ENCODE measurements at places on chromosomes 16 and 17. TPM values are rescaled to one million over a fixed set of nuclear protein-coding genes. Genes with fewer than 3 reads are reported as not detected.

The RNF222 gene
- not detected for total RNA-seq

The KRTAP4-9 gene
- total RNA-seq: not detected

The FZD2 gene
- not detected for total RNA-seq

The ZG16 gene
- total RNA-seq: not detected

The C17orf78 gene
- total RNA-seq: not detected

The NOS2 gene
- not detected for total RNA-seq

The TP53TG3B gene
- total RNA-seq: not detected

DNA sequence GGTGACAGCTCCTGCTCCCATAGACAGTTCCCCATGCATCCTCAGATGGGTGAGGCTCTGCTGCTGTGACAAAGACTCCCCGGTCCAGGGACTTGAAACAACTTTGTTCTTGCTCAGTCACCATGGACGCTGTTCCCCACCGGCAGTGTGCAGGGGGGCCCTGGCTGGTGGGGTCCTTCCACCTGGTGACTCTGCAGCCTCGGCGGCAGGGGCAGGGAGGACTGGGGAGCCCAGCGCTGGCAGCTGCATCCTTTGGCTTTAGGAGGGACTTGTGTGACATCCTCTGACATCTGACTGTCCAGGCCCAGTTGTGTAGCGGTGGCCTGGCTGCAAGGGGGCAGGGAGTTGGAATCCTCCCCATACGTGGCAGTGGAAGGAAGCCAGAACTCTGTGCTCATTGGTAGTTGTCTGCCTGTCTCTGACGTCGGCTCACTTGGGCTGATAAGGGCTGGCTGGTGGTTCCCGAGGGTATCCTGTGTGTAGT, 107.3 kb downstream of the CMIP start:
- no peak for DNase-seq

DNA sequence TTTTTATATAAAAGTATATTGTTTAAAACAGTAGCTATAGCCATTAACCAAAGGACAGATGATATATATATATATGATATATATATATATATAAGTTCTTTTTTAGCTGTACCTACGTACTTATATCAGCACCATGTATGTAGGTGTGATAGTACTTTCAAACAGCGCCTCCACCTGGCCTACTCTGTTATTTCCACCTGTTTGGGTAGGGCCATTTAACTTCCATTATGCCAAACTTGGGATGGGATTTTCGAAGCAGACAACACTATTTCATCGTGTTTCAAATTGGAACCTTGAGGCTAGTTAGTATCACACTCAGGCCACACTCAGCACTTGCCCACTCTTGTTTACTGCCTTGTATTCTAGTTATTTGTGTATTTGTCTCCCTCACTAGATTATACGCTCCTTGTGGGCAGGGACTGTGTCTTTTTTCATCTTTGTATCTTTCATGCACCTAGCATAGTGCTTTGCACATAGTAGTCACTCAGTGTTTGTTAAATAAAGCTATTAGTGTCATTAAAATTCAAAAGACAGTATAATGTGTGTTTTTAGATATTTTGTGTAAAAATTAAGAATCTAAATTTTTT, 11.8 kb upstream of the CLTC start:
- no peak for DNase-seq

DNA sequence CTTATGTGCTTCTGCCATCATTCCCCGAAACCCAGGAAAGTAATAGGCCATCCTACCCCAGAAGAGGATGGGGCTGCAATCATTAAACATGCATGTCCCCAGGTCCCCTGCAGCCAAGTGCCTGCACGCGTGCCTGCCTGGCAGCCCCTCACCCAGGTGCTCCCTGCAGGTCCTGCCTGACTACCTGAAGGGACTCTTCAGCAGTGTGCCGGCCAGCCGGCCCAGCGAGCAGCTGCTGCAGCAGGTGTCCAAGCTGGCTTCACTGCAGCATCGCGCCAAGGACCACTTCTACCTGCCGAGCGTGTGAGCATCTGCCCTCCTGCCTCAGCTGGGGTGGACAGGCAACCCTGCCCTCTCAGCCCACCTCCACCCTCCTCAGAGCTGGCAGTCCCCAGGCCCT, 16.2 kb upstream of the ALKBH5 start:
- DNase-seq: no peak

GRCh38 chr17:74749279-74750038, 1.0 kb downstream of the NHERF1 start:
- peak; percentile 25 for DNase-seq

- no peak for DNase-seq
Observed at GRCh38 chr16:17467923-17468540, 2.7 kb downstream of the XYLT1 start.

DNA sequence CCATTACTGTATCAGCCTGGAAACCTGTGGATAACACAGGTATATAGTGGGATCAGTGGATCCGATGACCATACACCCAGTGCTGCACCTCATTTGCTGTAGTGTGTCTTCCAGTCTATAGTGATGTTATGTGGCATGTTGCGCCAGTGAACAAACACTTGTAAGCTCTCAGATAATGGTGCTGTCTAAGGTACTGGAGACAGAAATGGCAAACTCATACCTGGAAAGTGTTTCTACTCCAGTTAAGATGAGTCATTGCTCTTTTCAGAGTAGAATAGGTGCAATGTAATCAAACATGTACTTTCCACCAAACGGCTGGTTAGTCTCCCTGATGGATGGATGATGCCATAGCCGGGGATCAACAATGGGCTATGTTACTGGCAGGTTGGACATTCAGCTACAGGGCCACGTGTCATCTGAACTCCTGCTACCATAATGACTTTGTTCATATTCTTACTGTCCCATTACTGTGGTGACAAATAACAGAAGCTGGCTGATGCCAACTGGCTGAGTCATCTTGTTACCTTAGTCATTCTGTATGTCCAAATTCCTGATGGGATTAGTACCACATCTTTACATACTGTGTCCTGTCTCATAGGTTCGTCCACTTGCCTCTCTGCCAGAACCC, 6.3 kb downstream of the CCL11 start:
- no peak for DNase-seq

DNA sequence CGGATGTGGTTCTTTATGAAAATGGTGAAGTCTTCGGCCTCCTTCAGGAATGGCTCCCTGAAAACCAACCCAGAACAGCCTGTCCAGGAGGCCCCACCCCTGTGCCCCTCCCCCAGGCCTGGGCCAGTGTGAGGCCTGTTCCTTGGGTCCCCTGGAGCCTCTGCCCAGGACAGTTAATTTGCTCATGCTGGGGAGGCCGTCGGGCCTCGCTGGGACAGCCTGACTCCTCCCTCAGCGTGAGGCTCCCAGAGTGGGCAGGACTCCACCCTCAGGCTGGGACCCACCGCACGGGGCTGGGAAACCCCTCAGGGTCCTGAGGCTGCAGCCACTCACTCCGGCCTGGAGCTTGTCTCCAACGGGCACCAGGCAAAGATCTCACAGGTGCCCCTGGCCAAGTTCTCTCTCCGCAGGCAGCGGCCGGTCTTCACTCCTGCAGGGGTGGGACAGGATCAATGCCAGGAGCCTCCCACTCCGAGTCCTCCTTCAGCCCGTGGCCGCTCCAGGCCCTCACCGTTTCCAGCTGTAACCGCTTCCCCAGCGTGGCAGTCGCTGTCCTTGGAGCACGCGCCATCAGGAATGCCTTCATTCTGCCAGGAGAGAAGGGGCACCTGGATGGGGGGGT, 5.8 kb downstream of the P2RX5 start:
- DNase-seq: no peak

DNA sequence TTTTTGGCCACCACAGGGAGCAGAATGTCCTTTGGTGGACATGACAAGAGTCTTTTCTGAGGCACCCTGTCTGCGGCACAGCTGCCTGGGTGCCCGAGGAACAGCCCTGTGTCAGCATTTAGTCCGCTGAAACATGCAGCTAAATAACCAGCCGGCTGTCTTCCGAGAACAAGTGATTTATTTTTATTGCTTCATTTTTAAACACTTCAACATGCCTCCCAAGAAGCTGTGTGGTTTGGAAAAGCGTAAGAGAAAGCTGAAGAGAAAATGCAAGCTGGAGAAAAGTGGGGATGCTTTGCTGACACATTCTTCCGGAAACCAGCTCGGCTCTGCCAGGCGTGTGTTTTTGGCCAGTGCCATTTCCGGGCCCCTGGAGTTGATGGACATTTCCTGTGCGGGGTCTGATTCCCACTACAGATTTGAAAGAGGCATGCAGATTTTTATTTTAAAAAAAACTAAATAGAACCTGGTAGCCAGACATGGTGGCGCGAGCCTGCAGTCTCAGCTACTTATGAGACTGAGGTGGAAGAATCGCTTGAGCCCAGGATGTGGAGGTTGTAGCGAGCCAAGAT, 94.7 kb downstream of the SEC14L1 start:
- DNase-seq: no peak

DNA sequence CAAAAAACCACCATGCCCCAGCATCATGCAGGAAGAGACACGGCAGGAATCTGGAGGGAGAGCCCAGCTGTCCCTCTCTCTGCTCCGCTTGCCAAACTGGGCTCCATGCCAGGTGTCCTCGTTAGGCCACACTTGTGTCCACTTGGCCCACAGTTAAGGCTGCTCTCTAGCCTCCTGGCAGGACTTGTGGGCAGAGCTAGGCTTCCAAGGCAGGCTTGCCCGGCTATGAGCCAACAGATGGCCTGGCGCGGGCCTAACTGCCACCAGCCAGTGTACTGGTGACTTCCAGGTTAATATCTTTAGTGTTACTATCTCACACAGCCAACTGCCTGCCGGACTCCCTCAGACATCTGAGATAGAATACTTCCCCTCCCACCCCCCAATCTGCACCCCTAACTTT, 10.6 kb downstream of the ATP6V0D1 start:
- no peak for DNase-seq

DNA sequence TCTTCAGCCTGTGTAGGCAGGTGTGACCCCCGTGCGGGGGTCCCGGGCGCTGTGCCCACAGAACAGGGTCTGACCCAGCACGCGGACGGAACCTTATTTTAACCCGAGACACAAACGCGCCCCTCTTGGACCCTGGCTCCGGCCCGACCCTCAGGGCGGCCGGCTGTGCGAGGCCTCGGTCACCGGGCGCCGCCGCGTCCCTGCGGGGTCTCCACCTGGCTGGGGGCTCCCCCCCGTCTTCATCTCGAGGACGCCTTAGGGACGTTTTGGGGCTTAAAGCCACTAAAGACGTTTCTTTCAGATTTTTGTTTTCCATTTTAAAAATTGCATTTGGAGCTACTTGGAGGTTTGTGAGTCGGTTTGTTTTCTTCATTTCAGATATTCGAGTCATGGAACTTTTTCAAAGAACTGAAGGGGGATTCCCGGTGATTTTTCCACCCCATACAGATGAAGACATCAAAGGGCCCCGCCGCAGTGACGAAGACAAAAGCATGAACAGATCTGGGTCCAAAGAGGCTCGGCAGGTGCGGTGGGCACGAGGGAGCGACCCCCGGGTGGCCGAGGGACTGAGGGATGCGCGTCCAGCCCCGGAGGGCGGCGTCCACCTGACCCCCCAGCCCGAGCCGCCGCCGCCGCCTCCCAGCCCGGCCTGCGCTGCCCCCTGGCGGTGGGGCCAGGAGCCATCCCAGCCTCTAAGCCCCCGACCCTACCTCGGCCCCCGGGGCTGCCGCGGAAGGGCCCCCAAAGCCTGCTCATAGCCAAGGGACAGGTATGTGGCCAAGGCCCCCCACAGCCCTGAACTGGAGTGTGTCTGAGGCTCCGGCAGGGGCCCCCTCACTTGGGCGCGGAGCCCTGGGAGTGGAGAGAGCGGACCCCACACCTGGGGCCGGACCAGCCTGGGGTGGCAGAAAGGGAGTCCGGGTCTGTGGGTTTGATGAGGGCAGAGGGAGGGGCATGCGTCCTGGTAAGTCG, 3.8 kb upstream of the CD7 start:
- peak; percentile 71 for DNase-seq

DNA sequence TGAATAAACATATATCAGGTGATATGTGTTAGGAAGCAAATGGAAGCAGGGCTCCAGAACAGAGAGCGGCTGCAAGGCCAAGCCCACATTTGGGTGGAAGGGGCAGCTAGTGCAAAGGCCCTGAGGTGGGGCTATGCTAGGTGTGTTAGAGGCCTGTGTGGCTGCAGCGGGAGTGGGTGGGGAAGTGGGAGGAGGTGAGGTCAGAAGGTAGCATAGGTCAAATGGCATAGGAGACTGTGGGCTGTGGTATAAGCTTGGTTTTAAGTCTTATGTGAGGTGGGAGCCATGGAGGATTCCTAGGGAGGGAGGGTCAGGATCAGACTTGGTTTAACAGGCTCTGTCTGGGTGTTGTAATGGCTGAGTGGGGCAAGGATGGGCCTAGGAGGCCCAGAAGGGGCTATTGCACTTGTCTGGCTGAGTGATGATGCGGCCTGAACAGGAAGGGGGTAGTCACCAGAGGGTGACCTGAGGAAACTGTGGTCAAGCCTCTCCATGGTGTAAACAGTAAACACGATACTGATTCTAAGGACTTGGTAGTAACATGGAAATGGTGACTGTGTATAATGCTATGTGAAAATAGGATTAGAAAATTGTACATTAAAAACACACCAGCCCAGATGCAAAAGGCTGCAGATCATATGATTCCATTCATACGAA, 31.1 kb downstream of the RAI1 start:
- no peak for DNase-seq

GRCh38 chr17:68176718-68177117, 71.1 kb upstream of the AMZ2 start:
- DNase-seq: no peak

DNA sequence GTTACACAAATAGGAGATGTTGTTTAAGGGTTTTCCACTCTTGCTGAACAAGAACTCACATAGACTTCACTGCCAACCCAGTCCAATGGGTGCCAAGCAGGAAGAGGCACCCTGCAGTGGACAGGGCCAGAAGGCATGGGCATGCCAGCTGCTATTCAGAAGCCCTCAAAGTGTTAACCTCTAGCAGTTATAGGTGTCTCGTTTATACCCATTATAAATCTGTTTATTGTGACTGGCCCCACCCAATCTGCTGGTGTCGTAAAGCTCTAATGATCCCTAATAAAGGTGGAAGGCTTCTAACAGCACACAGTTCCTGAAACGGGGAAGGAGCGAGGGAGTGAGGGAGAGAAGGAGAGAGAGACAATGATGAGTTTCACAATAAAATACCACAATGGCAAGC, 23.9 kb downstream of the HNF1B start:
- DNase-seq: no peak

GRCh38 chr16:75175074-75175473, 26.8 kb downstream of the ZFP1 start:
- DNase-seq: no peak

DNA sequence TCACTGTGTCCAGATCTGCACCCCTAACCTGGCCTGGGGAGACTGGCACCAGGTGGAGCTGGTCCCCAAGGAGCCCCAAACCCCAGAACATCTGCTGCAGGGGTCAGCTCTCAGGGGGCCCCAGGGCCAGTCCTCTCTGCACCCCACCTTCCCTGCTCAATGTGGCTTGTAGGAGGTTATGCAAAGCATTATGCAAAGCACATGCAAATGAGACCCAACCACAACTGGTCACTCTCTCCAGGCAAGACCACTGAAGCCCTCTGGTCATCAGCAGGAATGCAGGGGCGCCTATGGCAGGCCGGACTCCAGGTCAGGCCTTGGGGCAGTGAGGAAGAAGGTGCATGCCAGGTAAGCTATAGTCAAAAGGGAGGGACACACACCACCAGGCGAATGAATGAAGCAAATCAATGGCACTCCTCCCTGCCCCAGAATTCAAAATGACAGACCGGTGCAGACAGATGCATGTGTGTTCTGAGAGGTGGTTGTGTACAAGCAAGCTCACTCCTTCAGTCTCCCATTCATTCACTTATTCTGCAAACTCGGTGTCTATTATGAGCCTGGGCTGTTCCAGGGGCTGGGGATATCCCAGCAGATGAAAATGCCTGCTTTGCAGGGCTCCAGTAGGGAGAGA, 48.0 kb downstream of the TMEM235 start:
- DNase-seq: no peak

- no peak for DNase-seq
Observed at GRCh38 chr16:87127061-87127765, 190.0 kb downstream of the C16orf95 start.
